CD4-positive, alpha-beta T cell (primary cell): ENCODE measurements at places on chromosomes 16 and 17.

DNA sequence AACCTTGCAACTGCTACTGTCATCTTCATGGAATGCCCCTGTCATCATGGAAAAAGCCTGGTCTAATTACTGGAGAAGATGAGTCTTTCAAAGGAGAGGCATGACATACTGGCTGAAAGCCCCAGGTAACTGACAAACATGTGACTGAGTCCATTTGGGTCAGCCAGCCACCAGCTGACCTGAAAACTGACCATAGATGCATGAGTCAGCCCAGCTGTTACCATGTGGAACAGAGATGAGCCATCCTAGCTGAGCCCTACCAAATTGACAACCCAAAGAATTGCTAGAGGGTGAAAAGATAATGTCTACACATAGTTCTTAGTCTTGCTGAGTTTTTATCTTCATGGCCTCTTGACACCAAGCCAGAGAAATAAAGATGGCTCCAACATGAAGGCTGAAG, 311.8 kb downstream of the UTP18 start:
- no peaks in the 10 kb centered on the region for H3K4me1 ChIP-seq
- H3K27me3 ChIP-seq = peaks cover 13% of the 10 kb centered on the region
- no peaks in the 10 kb centered on the region for H3K36me3 ChIP-seq

DNA sequence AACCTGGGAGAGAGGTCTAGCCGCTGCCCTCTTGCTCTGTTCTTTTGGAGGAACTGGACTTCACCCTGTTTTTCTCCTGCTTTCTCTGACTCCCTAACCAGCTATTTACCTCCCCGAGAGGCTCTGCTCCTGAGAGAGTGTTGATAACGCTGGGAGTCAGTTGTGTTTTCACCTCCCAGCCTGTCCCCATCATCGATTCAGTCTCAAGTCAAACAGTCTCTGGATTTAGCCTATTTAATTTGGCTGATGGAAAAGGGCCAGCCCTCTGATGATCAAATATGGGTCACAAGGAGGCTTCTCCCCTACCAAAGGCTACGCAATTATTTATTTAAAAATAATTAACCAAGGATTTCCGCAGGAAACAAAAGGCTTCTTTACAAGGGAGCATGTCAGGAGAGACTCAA, 31.8 kb downstream of the HNF1B start:
- no peak overlapping the region for H3K27ac ChIP-seq
- DNase-seq = no peak
- H3K4me3 ChIP-seq = no peak overlapping the region
- no peaks in the 10 kb centered on the region for H3K4me1 ChIP-seq
- peaks cover 26% of the 10 kb centered on the region for H3K27me3 ChIP-seq
- H3K36me3 ChIP-seq = no peaks in the 10 kb centered on the region

- H3K4me3 ChIP-seq = no peak overlapping the region
- no peaks in the 10 kb centered on the region for H3K36me3 ChIP-seq
- no peak overlapping the region for H3K27ac ChIP-seq
- H3K27me3 ChIP-seq = no peaks in the 10 kb centered on the region
Observed at GRCh38 chr17:76925441-76925891, 57.3 kb downstream of the MGAT5B start.

DNA sequence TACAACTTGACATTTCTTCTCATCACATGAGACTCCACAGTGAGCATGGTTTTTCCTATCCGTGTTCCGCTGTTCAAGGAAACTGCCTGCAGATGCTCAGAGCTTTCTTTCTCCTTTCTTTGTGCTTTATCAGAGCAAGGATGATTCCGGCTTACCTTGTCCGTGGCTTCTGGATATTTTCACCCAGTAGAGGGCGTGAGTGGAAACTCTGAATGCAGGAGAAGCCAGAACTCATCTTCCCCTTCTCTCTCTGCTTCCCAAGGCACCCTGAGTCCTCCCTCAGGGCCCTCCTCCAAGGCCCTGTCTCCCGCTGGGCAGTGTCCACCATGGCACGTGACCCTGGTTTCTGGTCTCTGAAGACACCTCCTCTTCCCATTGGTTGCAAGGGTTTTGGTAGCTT, 721.1 kb upstream of the RBFOX1 start:
- DNase-seq = no peak
- H3K4me1 ChIP-seq = no peaks in the 10 kb centered on the region
- H3K4me3 ChIP-seq = no peak overlapping the region
- H3K27me3 ChIP-seq = no peaks in the 10 kb centered on the region
- H3K36me3 ChIP-seq = no peaks in the 10 kb centered on the region

GRCh38 chr16:19555938-19556771, 652 bp downstream of the VPS35L start:
- H3K36me3 ChIP-seq = no peaks in the 10 kb centered on the region
- peak overlapping the region; percentile 88 for H3K4me3 ChIP-seq
- no peak for DNase-seq
- no peaks in the 10 kb centered on the region for H3K27me3 ChIP-seq

- no peak overlapping the region for H3K4me3 ChIP-seq
- no peak overlapping the region for H3K27ac ChIP-seq
- peaks cover 15% of the 10 kb centered on the region for H3K27me3 ChIP-seq
- no peak for DNase-seq
- H3K4me1 ChIP-seq = no peaks in the 10 kb centered on the region
Observed at GRCh38 chr17:33803686-33804085, 451.4 kb upstream of the CCL2 start.
